ENCODE measurements at places on chromosomes 12 and 14.

DNA sequence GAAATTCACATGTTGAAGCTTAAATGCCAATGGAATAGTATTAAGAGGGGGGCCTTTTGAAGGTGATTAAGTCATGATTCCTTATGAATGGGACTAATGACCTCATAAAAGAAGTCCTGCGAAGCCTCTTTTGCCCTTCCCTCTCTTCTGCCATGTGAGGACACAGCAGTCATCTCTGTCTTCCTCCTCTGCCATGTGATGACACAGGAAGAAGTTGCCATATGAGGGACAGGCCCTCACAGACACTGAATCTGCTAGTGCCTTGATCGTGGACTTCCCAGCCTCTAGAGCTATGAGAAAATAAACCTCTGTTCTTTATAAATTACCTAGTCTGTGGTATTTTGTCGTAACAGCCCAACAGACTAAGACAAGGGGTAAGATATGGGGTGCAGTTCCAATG, 100.7 kb downstream of the VCPKMT start:
- no peak for DNase-seq

- no peak for DNase-seq
Observed at GRCh38 chr14:52536269-52536668, 16.0 kb downstream of the TXNDC16 start.

- DNase-seq, result no peak
Observed at GRCh38 chr14:32627545-32628298, 298.6 kb downstream of the AKAP6 start.

- no peak for DNase-seq
Observed at GRCh38 chr12:117019866-117020265, 79.3 kb downstream of the TESC start.

GRCh38 chr12:18422871-18423270, 161.6 kb downstream of the PIK3C2G start:
- DNase-seq, result no peak

GRCh38 chr14:89491711-89492381, 74.8 kb upstream of the FOXN3 start:
- DNase-seq, result no peak

- no peak for DNase-seq
Observed at GRCh38 chr12:76571256-76571655, 11.7 kb upstream of the OSBPL8 start.

DNA sequence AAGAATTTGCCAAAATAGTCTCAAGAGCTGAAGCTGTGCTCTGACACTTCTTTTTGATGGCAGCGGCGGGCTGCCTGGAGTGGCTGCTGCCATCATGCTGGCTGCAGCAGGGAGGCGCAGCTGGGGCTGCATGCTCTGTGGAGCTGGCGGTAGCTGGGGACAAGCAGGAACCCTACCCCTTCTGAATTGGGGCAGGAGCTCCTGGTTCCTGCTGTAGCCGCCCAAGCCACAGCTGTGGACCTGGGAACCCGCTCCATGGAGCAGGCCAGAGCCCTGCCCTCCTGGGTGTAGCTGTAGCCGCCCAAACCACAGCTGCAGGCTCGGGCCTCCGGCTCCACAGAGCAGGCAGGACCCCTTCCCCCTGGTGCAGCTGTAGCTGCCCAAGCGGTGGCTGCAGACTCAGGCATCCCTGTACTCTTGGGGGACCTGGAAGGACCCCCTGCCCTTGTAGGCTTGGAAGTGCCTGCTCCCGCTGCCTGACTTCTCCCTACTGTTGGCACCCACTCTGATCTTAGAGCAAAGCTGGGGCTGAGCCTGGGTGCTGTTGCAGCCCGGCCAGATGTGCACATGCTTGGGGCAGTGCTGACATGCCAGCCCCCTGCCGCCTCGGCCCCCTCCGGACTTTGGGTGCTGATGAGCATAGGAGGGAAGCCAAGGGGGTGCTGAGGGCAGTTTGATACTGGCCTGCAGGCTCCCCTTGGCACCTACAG, 33.3 kb downstream of the APAF1 start:
- DNase-seq, result no peak

GRCh38 chr12:106745181-106745745, 29.2 kb upstream of the RIC8B start:
- no peak for DNase-seq

GRCh38 chr12:120259418-120260202, 5.9 kb downstream of the PXN start:
- DNase-seq, result no peak

DNA sequence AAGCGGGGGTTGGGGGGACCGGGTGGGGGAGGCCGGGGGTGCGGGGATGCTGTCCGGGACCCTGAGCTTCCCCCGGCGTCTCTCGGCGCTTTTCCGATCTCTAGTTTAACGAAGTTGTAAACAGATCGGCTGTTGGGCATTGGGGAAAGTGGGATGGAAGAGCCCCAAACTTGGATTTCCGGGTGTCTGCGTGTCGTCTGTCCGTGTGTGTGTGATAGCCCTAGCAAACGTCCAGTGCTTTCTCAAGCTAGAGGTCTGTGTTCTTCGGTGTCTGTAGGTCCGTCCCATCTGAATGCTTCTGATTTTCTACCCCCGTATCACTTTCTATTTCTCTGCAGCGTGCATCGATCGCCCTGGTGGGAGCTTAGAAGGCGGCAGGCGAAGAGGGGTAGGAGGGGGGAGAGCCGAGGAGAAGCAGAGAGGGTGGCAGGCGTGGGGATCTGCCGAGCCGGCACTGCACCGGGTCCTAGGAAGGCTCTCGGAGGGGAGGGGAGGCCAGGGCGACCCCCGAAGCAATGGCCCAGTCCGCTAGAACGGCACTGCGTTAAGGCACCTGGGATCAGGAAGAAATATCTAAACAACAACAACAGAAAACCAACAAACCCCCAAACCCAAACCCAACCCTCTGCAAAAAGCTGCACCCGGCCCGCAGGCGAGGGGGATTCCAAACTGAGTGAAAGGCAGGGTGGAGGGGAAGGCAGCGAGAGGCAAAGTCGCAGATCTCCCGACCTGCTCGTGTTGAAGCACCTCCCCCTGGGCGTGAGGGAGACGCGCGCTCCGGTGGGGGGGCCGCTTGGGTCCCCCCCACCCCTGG, 1.0 kb downstream of the KCNA1 start:
- no peak for DNase-seq

- no peak for DNase-seq
Observed at GRCh38 chr14:97074456-97074855, 277.3 kb downstream of the VRK1 start.

DNA sequence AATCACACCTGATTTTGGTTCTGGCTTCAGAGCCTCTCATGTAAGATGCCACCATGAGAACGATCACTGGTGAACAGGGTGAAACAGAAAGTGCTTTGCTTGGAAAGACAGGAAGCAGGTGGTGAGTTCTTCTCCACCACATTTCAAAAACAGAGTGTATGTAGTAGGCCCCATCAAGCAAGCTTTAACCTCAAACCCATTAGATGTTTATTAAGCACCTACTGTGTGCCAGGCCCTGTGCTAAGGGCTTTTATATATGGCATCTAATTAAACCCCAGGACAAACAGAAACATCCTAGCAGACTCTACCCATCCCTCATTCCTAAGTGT, 47.8 kb upstream of the MED13L start:
- DNase-seq, result no peak

GRCh38 chr14:24428628-24429394, 657 bp downstream of the CBLN3 start:
- DNase-seq, result no peak

GRCh38 chr14:56528927-56529326, 50.7 kb upstream of the TMEM260 start:
- DNase-seq, result no peak

DNA sequence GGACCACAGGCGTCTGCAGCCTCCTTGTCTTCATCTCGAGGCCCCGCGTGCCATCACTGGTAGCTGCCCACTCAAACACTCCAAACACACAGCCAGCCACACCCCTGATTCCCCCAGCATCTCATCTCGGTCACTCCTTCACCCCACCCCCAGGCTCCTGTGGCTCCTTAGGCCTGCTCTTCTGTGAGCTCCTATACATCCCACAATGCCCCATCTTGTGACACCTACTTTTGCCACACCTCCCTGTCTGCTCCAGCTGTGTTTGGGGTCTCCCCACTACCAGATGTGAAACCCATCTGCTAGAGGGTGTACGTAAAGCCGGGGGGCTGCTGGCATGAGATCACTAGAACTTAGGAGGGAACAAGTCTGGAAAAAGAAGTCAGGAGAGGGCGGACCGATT, 4.1 kb downstream of the AKT1 start:
- DNase-seq, result no peak

- peak; percentile 2 for DNase-seq
Observed at GRCh38 chr14:36271222-36271621, 49.2 kb downstream of the MBIP start.

DNA sequence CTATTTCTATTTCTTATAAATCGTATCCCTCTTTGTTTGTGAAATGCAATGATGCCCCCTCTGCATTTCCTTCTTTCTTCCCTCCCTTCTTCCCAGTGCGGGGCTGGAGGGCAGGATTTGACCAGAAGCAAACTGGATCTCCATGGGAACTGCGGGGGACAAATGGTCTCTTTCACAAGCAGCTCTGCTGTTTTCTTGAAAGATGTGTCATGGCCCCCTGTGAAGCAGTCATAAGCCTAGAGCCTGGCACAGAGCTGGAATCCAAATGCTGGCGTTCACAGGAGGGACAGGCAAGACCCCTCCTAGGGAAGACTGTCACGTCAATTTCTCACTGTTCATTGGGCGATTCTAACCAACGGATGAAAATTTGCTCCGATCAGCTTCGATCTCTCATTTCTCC, 203.5 kb upstream of the NOS1 start:
- DNase-seq, result peak; percentile 1

GRCh38 chr14:94936401-94936892, 166.5 kb upstream of the GSC start:
- peak; percentile 76 for DNase-seq

- DNase-seq, result no peak
Observed at GRCh38 chr12:1171657-1172408, 180.8 kb downstream of the ERC1 start.

Data from midbrain (tissue), 1 donor.